ENCODE measurements at places on chromosomes 13 and 19.
A peak's percentile ranks its signal among the peaks of the same experiment; 100 is the strongest.

- no peak for DNase-seq
These were observed 10.1 kb downstream of the UBXN6 start for GRCh38 chr19:4447327-4448146.

- DNase-seq, result no peak
These were observed 1.1 kb downstream of the NLRP11 start for GRCh38 chr19:55830656-55831055.

GRCh38 chr19:41870401-41870873 is 6.6 kb upstream of the CD79A start:
- no peak for DNase-seq

DNA sequence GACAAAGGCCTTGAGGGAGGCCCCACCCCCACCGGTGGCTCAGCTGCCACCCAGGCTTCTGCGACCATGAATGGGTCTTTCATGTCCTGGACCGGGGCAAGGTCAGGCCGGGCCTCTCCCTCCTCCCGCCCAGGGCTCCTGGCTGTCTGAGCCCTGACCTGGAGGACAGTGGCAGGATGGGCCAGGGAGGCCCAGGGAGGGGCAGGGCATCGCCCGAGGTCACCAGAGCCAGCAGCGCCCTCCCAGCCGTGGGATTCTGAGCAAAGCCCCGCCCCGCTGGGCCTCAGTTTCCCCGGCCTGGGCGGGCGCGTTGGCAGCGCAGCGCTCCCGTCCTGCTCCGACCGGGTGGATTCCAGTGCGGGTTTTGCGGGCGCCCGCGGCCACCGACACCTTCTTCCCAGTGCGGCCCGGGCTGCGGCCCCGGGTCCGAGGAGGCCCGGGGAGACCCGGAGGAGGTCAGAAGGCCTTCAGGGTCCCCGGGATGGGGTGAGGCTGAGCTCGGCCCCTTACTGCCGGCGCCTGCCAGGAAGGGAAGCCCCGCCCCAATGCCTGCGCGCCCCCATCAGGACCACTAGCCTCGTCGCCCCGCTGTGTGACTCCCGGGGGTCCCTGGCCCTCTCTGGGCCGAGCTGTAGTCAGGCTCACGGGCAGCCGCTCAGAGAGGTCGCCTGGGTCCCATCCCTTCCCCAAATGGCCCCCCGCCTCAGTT is 24.6 kb upstream of the SEMA6B start:
- DNase-seq, result peak; percentile 55

- no peak for DNase-seq
These were observed 1.9 kb downstream of the JSRP1 start for GRCh38 chr19:2254064-2254872.

DNA sequence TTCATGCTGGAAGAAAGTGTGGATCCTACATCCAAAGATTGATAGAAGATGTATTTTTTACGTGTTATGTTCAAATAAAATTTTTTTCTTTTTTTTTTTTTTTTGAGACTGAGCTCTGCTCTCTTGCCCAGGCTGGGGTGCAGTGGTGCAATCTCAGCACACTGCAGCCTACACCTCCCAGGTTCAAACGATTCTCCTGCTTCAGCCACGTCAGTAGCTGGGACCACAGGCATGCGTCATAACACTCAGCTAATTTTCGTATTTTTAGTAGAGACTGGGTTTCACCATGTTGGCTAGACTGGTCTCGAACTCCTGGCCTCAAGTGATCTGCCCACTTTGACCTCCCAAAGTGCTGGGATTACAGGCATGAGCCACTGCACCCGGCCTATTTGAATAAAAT is 65.7 kb downstream of the KLF12 start:
- DNase-seq, result no peak

GRCh38 chr19:19788015-19788414 is 33.5 kb downstream of the ZNF506 start:
- DNase-seq, result no peak
